GM18507 (cell line): ENCODE measurements at places on chromosomes 2 and 18.
A peak's percentile ranks its signal among the peaks of the same experiment; 100 is the strongest.

DNA sequence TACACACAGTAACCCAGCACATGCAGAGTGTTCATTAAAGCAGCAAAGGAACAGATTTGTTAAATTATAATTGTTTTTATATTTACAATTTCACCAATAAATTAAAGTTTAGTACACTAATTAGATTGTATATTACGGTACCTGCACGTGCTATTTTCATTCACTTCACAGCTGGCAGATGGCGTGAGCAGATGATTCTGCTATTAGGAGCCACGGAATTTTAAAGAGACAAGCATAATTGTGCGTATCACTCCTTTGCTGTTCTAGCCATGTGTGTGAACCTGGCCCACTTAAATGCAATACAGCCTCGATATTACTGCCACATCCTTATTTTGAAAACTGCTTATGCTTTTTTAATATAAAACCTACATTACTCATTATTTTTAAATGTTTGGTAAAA, 332.8 kb upstream of the SOX11 start:
- DNase-seq: no peak

DNA sequence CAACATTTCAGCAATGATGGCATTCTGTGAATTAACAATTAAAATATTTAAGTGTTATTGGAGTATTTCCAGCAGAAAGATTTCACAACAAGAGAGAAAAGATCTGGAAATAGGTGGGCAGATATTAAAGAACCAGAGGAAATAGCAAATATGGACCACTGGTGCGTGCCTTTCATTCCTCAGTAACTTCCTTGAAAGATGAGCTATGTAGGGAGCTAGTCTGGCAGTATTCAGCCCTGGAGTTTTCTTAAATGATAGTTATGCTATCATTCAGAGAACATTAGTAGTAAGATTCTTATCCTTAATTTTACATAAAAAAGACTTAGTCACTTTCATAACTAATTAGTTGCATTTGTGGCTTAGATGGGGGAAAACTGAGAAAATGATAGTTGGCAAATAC, 41.5 kb downstream of the TANC1 start:
- DNase-seq: no peak

GRCh38 chr2:69998761-69999160, 37.3 kb upstream of the ASPRV1 start:
- DNase-seq: no peak

GRCh38 chr2:192448881-192449280, 254.1 kb upstream of the TMEFF2 start:
- DNase-seq: no peak

GRCh38 chr2:174247474-174248186, 702 bp downstream of the OLA1 start:
- DNase-seq: peak; percentile 1

GRCh38 chr2:14602309-14602708, 30.2 kb upstream of the LRATD1 start:
- DNase-seq: no peak

GRCh38 chr2:68974251-68974650, at the start of gene GKN1:
Gene GKN1, plus strand, starts transcription at chr2:68974636. Its CDS starts 42 bp downstream, at chr2:68974678.
- no peak for DNase-seq

DNA sequence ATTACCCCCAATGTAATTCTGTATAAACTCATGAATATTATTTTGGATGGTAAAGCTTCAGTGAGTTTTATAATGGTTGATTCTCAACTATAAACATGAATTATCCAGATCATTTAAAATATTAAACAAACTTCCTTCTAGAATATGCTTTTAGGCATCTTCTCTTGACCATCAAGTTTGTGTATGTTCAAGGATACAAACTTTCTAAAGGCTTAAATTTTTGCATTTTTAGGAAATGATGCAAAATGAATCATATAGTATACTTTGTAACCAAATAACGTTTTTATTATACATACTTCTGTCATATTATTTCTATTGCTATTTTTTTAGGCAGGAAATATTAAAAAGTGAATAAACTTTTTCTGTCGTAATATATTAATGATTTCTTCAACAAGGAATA, 62.8 kb downstream of the OSBPL6 start:
- no peak for DNase-seq

DNA sequence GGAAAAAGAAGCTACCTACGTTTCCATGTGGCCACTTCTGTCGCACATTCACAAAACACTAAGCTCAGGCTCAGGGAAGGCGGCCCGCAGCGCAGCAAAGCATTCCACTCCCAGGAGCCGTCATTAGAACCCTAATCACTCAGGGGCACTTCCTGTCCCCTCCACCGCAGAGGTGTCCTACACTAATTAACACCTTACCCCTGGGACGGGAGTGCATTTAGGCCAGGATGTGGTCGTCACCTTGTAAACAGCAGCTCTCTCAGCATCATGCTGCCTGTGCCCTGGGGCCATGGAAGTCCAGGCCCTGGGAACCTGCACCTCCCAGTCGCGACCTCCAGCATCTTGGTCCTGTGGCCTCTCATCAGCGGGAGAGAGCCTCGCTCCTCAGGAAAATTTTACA, 359.8 kb upstream of the SALL3 start:
- DNase-seq: no peak

- DNase-seq: no peak
These were observed 170.6 kb downstream of the FHOD3 start for GRCh38 chr18:36468161-36468560.
